ENCODE measurements at places on chromosomes 1 and 21.

- no peak for DNase-seq
Observed at GRCh38 chr1:234661317-234661928, 51.4 kb upstream of the IRF2BP2 start.

- no peak for DNase-seq
Observed at GRCh38 chr1:192941722-192942411, 117.3 kb downstream of the UCHL5 start.

GRCh38 chr1:219801156-219801820 lies 127.1 kb downstream of the SLC30A10 start:
- no peak for DNase-seq

GRCh38 chr21:36909901-36910561 lies 56.4 kb downstream of the HLCS start:
- DNase-seq = peak; percentile 55

- no peak for DNase-seq
Observed at GRCh38 chr21:31275901-31276300, 68.2 kb downstream of the TIAM1 start.

- DNase-seq = no peak
Observed at GRCh38 chr1:69567652-69568420, at the start of gene LRRC7. LRRC7 (plus strand) TSS chr1:69567922; CDS start chr1:69568640, 718 bp downstream.
